Amniotic stem cell (primary cell): ENCODE measurements at places on chromosomes 5 and 9.

DNA sequence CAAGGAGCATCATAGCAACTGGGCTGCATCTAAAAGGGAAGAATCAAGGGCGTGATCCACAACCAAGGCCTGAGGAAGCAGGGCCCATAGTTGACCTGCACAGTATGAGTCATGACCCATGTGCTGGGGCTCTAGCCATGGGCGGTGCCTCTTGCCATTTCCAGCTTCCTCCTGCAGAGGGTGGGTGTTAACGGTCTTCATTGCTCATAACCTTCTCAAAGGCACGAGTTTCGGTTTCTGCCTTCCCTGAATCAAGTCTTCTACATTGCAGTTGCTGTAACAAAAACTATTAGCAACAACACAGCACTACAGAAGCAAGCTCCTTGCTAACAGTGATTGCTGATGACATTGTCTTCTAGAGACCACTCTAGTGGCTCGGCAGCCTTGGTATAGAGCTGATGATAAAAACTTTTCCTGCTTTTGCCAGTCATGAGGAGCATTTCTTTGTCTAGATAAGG, 66.9 kb downstream of the CTSL start:
- no peak for DNase-seq

GRCh38 chr5:102481054-102481715, 17.6 kb downstream of the SLCO6A1 start:
- no peak for DNase-seq

DNA sequence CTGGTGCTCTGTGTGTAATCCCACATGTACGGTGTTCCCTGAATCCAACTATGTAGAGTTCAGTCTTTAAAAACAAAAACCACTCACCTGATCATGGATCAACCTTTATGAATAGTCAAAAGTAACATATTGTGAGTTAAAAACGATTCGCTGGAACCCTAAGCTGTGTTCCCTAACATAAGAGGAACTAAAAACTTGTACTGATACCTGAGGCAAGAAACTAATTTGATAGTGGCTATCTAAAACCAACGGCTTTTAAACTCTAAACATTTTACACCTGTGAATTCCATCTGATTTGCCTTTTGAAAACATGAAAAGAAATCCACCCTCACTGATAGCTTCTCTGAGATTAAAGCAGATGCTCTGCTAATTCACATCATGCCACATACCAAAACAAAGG, 101.5 kb downstream of the DEPDC1B start:
- DNase-seq, result no peak

DNA sequence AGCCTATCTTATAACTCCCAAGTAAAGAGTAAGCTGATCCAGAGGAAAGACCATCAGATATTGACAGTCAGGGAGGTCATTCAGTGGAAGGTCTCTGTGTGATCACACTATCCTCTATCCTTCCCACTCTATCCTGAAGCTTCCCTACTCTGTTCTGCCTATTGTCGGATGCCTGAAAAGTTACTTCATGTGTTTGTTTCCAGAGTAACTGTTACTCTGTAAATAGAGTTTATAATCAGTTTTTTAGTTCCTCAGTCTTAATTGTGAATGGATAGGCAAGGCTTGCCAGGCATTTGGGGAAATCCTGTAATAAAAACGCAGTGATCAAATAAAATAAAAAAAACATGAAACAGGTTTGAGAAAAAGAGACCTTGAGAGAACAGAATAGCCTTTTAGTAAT, 79.8 kb downstream of the XRCC4 start:
- DNase-seq, result no peak

- no peak for DNase-seq
These were observed 432.6 kb upstream of the SLC30A5 start for GRCh38 chr5:68661237-68661636.

- DNase-seq, result no peak
These were observed 113.3 kb upstream of the LPAR1 start for GRCh38 chr9:111151537-111151936.

DNA sequence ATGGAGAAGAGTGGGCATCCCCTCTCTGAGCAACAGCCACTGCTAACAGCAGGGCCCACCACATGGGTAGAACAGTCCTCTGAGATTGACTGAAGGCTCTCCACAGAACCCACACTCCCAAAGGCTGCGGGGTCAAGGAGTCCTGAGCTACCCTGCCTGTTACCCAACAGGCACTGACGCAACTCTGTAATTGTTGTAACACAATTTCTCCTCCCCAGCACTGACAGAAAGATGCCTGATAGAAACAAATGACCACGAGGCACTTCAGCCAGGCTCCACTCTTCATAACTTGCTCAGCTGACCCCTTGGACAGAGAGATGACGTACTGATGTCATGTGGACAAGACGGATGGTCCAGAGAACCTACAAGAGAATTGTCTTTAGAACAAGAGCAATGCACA, 220.7 kb downstream of the SPOCK1 start:
- no peak for DNase-seq

DNA sequence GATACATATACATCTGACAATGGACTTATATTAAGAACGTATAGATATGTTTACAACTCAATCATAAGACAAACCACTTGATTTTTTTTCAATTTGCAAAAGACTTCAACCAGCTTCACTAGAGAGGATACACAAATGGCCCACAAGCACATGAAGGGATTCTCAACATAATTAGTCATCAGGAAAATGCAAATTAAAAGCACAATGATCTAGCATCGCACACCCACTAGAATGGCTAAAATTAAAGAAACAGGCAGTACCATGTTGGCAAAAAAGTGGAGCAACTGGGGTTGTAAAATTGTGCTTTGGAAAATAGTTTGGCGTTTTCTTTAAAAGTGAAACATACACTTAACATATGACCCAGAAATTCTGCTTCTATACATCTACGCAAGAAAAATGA, 80.0 kb upstream of the TRIO start:
- DNase-seq, result no peak

- DNase-seq, result no peak
These were observed 36.7 kb downstream of the ARL15 start for GRCh38 chr5:54273715-54274114.

DNA sequence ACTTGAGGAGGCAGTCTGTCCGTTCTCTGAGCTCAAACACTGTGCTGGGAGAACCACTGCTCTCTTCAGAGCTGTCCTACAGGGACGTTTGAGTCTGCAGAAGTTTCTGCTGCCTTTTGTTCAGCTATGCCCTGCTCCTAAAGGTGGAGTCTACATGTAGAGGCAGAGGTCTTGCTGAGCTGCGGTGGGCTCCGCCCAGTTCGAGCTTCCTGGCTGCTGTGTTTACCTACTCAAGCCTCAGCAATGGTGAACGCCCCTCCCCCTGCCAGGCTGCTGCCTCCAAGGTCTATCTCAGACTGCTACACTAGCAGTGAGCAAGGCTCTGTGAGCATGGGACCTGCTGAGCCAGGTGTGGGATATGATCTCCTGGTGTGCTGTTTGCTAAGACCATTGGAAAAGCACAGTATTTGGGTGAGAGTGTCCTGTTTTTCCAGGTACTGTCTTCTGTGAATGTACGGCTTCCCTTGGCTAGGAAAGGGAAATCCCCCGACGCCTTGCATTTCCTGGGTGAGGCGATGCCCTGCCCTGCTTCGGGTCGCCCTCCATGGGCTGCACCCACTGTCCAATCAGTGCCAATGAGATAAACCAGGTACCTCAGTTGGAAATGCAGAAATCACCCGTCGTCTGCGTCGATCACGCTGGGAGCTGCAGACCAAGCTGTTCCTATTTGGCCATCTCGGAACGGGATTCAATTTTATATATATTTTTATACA, 58.5 kb downstream of the CNTRL start:
- DNase-seq, result no peak

DNA sequence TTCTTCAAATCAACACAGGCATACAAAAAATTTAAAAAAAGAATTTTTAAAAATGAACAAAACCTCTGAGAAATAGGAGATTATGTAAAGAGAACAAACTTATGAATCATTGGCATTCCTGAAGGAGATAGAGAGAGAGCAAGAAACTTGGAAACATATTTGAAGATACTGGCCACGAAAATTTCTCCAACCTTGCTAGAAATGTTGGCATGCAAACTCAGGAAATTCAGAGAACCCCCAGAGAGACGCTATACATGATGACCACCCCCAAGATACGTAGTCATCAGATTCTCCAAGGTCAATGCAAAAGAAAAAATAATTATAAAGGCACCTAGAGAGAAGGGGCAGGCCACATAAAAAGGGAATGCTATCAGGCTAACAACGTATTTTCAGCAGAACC, 472.5 kb downstream of the MTRR start:
- DNase-seq, result no peak
